Karpas-422 (cell line): ENCODE measurements at places on chromosomes 12 and 14.

GRCh38 chr12:6347367-6348338 is 5.8 kb upstream of the TNFRSF1A start:
- DNase-seq, result no peak
- no peaks in the 10 kb centered on the region for H3K27me3 ChIP-seq
- H3K4me3 ChIP-seq, result no peak overlapping the region
- no peaks in the 10 kb centered on the region for H3K36me3 ChIP-seq
- H3K4me1 ChIP-seq, result no peaks in the 10 kb centered on the region
- no peak overlapping the region for H3K27ac ChIP-seq

- H3K4me1 ChIP-seq, result no peaks in the 10 kb centered on the region
- H3K36me3 ChIP-seq, result peaks cover 6% of the 10 kb centered on the region; the same call in 1 of the 2 replicates
- no peak overlapping the region for H3K4me3 ChIP-seq
- no peaks in the 10 kb centered on the region for H3K27me3 ChIP-seq
- no peak overlapping the region for H3K27ac ChIP-seq
- no peak for DNase-seq
Measured at GRCh38 chr12:3725388-3726115, 27.4 kb downstream of the CRACR2A start.

DNA sequence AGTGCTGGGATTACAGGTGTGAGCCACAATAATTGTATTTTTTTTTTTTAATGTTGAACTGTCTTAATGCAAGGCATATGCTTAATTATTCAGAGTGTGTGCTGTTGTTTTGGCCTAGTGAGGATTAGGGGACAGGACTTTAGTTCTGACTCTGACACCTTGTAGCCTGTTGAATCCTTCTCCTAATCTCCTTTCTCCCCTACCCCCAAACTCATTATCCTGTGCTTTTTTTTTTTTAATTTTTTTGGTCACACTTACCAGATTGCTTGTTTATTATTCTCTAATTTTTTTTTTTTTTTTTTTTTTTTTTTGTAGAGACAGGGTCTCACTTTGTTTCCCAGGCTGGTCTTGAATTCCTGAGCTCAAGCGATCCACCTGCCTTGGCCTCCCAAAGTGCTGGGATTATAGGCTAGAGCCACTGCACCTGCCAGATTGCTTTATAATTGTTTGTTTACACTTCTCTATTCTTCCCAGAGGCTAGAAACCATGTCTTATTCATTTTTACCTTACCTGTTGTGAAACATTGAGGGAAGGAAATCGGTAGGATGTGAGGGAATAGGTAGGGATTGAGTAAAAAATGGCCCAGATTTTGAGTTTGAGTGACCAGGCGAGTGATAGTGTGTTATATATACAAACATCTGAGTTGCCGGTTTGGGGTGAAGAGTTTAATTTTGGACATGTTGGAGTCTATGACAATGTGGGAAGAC is 32.2 kb downstream of the DIP2B start:
- no peaks in the 10 kb centered on the region for H3K36me3 ChIP-seq
- H3K4me1 ChIP-seq, result peaks cover 41% of the 10 kb centered on the region
- H3K27me3 ChIP-seq, result no peaks in the 10 kb centered on the region
- H3K4me3 ChIP-seq, result no peak overlapping the region
- DNase-seq, result no peak

- DNase-seq, result no peak
- H3K27me3 ChIP-seq, result no peaks in the 10 kb centered on the region
- no peaks in the 10 kb centered on the region for H3K4me1 ChIP-seq
- H3K27ac ChIP-seq, result no peak overlapping the region
Measured at GRCh38 chr12:51959211-51959610, 7.7 kb downstream of the ACVR1B start.
